M059J (cell line): ENCODE measurements at places on chromosomes 4 and X. TPM values are rescaled to one million over a fixed set of nuclear protein-coding genes. Genes with fewer than 3 reads are reported as not detected.

Gene RS1
- not detected in 2 replicates for total RNA-seq

Gene AFAP1
- total RNA-seq = 38.8 and 53.8 TPM in 2 replicates

Gene ZCCHC18
- total RNA-seq = 1.7 TPM in 1 of 2 replicates, not detected in the other

Gene HSFX4
- not detected in 2 replicates for total RNA-seq
